ENCODE measurements at places on chromosomes 11 and 22.

DNA sequence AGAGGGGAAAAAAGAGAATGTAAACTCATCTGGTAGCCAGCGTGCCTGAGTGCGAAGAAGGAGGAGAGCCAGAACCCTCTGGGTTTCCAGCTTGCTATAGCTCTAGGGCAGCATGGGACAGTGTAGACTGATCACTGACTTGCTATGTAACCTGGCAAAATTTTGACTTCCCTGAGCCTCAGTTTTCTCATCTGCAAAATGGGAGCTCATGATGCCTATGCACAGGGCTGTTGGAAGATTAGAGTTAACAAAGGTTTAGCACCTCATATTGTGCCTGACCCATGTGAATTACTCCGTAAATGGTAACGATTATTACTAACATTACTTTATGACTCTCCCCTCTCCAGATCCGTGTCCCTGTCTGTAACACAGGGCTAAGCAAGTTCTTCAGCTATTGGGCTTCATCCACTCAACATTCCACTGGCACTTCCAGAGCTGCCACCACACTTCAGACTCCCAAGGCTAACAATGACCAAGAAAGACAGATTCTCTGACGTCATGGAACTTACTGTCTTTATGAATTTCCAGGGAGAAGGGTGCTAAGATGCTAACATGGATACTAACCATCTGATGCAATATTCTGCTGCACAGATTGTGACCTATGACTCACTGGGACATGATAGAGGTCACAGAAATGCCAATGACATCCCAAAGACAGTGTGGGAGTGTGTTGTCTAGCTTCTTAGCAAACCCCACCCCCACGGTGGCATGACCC, 195.2 kb downstream of the TRIM29 start:
- no peak for DNase-seq

DNA sequence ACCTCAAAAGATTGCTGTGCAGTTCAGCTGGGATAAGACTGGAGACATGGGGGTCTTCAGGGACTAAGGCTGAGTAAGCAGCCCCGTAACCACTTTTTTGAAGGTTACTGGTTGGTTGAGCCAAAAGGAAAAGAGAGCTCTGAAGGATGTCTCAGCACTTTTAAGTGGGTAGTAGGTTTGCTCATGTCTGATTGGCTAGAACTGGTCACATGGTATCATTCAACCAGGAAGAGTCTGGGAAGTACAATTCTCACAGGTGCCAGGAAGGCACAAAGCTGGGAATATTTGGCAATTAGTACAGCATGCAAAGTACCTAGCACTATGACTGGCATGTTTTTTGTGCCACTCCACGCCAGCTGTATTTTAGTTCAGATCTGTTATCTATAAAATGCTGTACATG, 58.1 kb downstream of the SNX19 start:
- DNase-seq: no peak

DNA sequence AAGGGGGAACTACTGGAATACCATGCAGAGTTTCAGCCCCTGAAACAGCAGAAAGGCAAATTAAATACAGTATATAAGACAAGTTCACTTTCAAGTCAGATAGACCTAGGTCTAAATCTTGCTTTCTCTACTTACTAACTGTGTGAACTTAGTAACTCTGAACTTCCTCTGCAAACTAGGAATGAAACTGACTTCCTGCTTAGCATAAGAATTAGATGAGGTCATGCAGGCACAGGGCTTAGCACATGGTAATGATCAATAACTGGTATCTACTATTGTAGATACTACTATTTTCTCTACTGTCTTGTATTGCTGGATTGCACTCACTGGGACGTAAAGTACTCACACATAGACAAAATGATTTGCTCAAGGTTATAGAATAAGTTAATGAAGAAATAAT, 51.5 kb upstream of the MTNR1B start:
- no peak for DNase-seq

DNA sequence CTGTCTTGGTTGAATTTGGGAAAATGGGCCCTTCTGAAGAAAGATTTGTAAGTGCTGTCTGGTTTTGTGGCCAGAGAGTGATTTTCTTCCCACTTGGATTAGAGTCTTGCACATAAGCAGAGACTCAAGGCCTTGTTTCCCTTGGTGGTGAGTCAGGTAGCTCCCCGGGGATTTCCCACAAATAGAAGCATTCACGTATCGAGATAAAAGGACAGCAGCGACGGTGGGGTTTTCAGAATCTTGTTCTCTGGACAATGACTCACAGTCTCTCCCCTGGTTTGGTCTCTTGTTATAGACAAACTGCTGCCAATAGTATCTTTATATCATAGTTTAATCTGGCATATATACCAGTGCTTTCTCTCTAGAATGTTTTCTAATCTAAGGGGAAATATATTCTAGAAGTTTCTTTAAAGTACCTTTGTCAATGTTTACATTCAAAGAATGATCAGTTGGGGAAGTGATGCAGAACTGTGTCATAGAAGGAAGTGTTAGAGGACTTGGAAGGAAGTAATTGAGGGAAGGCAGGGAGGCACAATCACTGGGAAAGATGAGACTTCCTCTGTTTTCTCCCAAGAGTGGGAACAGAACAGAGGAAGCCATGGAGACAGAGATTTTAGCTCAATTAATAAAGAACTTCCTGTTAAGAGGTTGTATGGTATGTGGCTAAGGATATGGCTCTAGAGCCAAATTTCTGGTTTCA, 18.1 kb downstream of the POLA2 start:
- peak; percentile 16 for DNase-seq

GRCh38 chr22:41845380-41846267, 12.7 kb downstream of the SREBF2 start:
- DNase-seq: no peak

- no peak for DNase-seq
Measured at GRCh38 chr11:104155375-104155774, 8.6 kb downstream of the PDGFD start.

DNA sequence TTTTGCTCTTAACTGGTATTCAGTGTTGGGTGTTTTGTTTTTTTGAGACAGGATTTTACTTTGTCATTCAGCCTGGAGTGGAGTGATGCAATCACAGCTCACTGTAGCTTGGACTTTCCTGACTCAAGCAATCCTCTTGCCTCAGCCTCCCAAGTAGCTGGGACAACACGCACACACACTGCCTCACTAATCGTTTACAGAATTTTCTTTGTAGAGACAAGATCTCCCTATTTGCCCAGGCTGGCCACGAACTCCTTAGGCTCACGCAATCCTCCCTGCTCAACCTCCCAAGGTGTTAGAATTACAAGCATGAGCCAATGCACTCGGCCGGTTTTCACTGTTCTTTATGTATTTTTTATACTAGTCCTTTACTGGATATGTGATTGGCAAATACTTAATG, 51.0 kb upstream of the IGLL5 start:
- no peak for DNase-seq

DNA sequence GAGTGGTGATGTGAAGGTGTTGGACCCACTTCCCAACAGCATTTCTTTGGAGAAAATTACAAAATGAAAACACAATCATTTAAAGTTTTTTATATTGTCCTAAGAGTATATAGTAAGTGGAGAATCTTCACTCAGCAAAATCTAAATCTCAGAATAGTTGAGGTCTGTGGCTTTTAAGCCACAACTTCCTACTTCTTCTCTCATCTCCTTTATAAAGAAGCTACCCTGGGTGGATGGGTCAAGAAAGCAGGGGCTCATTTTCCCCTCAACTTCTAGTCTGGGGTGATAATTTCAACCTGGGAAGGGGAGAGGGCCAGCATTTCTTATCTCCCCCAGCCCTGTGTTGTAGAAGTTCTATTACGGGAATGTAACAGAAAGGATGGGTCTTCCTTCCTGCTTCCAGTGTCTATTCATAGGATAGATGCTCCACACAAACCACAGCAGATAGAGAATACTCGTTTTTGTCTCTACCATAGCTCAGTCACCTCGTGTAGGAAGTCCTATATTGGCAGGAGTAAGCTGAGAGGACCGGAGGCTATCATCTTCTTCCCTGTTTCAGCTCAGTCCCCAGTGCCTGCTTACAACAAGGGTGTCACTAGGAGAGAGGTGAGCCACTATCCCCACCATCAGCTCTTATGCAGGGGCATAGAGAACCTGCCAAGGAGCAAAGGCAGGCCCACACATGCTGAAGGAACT, 341.5 kb downstream of the CASP12 start:
- DNase-seq: no peak

- peak; percentile 3 for DNase-seq
Measured at GRCh38 chr22:48750826-48751440, 1076.7 kb downstream of the BRD1 start.

DNA sequence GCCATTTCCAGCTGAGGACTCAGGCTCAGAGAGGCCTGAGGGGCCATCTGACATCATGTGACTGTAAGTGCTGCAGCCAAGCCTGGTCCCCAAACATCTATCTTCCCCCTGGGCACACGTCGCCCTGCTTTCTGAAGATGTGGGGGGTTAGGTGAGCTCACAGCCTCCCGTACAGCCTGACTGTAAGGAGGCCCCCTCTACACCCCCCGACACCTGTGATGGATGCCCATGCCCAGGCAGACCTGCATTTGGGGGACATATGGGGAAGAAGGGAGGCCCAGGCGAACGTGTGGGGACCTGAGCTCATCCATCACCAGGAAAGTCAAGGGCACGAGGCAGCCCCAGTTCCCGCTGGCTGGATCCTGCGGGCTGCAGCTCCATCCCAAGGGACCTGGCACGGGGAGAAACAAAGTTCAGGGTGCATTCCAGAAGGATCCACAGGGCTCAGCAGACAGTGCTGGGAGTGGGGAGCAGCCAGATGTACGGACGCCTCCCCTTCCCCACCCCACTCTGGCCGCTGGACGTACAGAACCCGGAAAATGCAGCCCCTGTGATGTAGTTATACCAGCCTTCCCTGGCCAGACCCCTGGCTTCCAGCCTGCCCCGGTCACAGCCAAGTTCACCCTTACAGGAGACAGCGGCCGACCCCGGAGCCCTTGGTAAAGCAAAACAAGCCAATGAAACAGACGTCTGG, 1431.4 kb downstream of the BRD1 start:
- DNase-seq: no peak

- no peak for DNase-seq
Measured at GRCh38 chr11:110000031-110000502, 93.1 kb upstream of the ZC3H12C start.

- DNase-seq: no peak
Measured at GRCh38 chr11:19978668-19979518, 181.4 kb downstream of the DBX1 start.

DNA sequence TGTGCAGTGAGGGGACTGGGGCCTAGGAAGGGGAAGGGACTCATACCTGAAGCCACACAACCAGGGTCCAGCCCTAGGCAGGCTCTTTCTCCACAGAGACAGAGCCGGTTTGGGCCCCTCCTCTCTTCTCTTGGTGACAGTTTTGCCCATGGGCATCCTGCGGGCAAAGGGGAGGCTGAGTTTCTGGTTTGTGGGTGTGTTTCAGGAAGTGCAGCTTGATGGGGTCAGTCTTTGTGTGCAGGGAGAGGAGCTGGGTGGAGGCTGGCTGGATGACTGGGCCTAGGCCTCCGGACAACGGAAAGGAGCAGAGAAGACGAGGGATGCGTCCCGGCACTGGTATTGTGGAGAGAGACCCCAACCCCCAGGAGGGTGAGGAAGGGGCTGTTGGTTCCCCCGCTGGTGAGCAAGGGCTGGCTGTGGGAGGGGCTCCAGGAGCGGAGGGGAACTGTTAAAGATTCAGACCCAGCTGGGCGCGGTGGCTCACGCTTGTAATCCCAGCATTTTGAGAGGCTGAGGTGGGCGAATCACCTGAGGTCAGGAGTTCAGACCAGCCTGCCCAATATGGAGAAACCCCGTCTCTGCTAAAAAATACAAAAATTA, 23.4 kb upstream of the CELSR1 start:
- no peak for DNase-seq

GRCh38 chr11:100756559-100756958, 69.5 kb downstream of the ARHGAP42 start:
- no peak for DNase-seq

GRCh38 chr11:66068154-66068821, 1.8 kb upstream of the PACS1 start:
- peak; percentile 70 for DNase-seq

DNA sequence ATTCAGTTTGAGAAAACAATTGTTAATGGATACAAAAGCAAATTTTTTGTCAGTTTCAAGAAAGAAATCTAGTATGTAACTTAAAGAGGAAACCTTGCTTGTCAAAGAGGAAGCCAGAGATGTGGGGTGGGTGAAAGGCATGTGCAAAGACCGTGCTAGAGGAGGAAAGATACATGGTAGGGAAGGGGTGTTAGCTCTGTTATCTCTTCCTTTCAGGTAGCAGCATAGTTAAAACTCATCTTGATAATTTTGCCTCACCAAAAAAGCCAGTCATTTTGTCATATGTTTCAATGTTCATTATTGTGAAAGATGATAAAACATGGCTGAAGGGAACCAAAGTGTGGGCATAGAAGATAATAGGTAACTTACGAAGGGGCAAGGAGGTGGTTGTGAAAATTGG, 2.6 kb upstream of the MS4A2 start:
- no peak for DNase-seq
